ENCODE measurements at places on chromosomes 1 and 21.

DNA sequence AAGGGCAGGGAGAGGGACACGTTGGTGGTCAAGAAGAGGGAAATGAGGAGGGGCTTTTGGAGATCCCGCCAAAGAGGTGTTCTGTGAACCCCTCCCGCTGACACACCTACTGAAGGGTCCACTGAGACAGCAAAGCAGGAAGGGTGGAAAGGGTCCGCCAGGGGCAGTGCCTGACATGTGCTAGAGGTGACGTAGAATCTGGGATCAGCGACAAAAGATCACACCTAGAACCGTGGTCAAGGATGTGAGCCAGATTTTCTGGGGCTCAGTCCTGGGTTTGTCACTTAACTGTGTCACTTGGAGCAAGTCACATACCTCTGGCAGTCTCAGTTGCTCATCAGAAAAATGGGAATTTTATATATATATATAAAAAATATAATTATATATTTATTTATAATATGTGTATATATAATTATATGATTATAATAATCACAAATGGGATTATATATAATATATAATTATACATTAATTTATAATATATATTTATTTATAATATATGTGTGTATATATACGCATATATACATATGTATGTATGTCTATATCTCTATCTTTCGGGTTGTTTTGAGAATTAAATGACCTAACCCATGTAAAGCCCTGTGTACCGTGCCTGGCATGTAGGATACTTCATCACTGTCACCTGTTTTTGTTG is 35.0 kb upstream of the ATP5PO start:
- no peak for DNase-seq

DNA sequence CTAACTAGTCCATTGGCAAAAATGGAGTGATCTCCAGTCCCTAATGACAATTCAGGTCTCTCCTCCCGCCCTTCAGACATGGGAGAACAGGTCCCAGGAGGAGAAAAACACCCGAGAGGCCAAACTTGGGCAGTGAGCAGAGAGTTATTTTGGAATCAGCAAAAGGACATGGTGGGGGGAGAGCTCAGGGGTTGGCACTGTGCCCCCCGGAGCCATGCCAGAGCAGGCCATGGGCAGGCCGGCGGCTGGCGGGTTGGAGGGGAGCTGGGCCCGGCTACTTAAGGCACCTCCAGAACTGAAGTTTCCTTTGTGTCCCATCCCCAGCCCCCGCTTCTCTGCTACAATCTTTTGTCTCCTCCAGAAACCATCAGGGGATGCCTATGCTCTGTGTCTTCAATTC is 7.1 kb downstream of the LGR6 start:
- DNase-seq: no peak

DNA sequence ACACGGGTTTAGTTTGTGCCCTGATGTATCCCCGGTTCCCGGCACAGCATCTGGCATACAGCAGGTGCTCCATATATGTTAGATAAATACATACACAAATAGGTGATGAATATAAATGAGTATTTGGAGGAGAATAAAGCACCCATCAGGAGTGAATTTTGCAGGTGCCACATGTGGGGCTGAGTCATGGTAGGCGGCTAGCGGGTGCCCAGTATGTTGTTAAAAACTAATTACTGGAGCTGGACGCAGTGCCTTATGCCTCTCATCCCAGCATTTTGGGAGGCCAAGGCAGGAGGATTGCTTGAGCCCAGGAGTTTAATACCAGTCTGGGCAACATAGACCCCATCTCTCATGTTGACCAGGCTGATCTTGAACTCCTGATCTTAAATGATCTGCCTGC is 16.7 kb upstream of the WASF2 start:
- no peak for DNase-seq

GRCh38 chr1:152442765-152443164 is 28.7 kb upstream of the CRNN start:
- DNase-seq: peak; percentile 87

DNA sequence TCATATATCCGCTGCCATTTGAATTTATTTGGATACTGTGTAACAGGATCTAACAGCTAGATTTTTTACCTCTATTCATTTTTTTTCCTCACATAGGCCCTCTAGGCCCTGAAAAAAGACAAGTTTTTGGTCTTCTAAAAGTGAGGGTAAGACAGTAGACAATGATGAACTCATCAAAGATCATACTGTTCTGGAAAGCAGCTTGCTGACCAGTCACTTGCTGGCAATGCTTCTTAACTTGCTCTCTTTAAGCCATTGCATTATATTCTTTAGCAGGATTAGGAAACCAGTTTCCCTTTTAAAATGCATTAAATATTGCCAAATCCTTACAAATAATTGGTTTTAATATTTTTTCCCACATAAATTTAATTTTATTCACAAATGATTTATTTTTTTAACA is 65.5 kb downstream of the SYT14 start:
- no peak for DNase-seq

DNA sequence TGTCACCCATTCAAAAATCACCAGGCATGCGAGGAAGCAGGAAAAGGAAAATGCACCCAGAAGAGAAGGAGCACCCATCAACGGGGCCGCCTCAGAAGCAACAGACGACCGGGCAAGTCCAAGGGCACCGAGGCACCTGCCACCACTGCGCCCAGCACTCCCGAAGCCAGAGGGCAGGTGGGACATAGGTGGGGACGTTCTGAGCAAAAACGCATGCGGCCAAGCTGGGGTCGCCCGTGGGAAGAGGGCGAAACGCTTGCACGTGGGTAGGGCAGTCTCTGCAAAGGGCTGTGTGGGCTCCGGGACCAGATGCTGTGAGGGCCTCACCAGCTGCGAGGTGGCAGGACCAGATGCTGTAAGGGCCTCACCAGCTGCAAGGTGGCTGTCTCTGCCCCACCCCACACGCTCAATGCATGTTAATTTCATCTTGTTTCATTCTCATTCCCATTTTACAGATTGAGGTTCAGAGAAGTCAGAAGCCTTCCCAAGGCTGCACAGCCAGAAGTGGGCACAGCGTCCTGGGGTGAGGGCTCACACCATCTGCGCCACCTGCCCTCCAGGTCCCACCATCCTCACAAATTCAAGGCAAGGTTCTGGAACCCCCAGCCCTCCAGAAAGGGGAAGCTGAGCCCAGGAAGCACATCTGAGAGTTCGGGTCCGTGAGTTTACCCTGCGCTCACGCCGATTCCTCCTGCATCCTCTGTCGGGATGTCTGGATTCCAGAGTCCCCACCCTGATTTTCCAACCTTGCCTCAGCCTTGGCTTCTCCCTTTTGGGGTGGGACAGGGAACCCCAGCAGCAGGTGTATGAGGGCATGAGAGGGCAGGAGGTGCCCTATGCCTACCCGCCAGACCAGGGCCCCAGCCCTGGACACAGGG is 8.2 kb upstream of the SAMD11 start:
- no peak for DNase-seq

- no peak for DNase-seq
These were observed 138.7 kb downstream of the DISP1 start for GRCh38 chr1:222953585-222953984.

DNA sequence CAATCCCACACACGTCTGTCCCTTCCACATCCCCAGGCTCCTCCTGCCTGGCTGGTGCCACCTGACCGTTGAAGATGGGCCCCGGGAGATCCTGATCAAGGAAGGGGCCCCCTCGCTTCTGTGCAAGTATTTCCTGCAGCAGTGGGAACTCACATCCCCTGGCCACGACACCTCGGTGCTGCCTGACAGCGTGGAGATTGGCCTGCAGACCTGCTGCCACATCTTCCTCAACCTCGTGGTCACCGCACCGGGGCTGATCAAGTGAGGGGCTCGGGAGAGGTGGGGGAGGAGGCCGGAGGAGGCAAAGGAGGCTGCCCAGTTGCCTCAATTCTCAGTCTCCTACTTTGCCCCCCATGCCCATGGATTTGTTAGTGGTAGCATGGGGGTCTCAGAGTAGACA is 5.6 kb downstream of the NCDN start:
- DNase-seq: no peak

GRCh38 chr1:203045821-203046594 is 19.7 kb downstream of the PPFIA4 start:
- no peak for DNase-seq

GRCh38 chr1:65401612-65402011 is 18.9 kb upstream of the LEPR start:
- DNase-seq: no peak

DNA sequence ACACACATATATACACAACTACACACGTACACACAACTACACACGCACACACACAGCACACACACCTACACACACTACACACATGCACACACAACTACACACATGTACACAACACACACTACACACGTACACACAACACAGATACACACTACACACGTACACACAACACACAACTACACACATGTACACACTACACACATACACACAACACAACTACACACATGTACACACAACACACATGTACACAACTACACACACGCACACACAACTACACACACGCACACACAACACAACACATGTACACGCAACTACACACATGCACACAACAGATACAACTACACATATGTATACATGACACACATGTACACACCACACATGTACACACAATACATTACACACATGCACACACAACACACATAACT is 318.1 kb downstream of the CAMTA1 start:
- DNase-seq: no peak

- no peak for DNase-seq
These were observed 1.3 kb upstream of the MYOC start for GRCh38 chr1:171653796-171654195.

Data from mammary epithelial cell (primary cell).